AG04449 (cell line): ENCODE measurements at places on chromosomes 13 and 19.

GRCh38 chr19:42529248-42529764 is 1.0 kb upstream of the CEACAM1 start:
- DNase-seq = no peak

GRCh38 chr13:84137292-84137691 is 255.0 kb upstream of the SLITRK1 start:
- DNase-seq = no peak

- DNase-seq = no peak
Observed at GRCh38 chr13:99028890-99029289, 51.0 kb upstream of the DOCK9 start.

- no peak for DNase-seq
Observed at GRCh38 chr19:23972161-23972560, 57.5 kb downstream of the ZNF726 start.

GRCh38 chr19:4431296-4431695 is 26.3 kb downstream of the UBXN6 start:
- DNase-seq = no peak

DNA sequence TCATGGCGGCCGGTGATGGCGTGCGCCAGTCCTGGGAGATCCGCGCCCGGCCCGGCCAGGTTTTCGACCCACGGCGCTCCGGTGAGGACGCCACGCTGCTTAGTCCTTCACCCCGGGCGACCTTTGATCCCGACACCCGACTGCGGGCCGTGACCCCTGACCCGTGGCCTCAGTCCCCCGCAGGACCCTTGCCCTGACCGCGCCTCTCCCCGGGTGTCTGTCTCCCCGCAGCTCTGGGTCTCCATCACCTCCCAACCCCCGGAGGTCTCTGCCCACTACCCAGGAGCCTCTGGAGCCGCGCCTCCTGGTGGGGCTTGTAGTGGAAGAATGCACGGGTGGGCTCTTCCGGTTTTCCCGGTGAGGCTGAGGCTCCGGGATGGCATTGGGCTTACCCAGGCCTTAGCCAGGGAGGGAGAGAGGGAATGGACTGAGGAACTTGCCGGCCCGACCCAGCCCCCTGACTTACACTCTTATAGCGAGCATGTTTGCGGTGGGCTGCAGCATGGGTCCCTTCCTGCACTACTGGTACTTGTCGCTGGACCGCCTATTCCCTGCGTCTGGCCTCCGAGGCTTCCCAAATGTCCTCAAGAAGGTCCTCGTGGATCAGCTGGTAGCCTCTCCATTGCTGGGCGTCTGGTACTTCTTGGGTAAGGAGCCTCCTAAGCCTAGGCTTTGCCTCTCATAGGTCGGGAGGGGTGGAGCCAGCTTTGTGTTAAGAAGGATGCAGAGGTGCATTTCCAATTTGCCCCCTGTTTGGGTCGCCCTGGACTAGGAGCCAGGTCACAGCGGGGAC is 566 bp downstream of the MPV17L2 start:
- DNase-seq = no peak

- DNase-seq = no peak
Observed at GRCh38 chr19:49119411-49120324, at the start of gene PPFIA3. Gene PPFIA3, plus strand, starts transcription at chr19:49119544. Its CDS starts 8,330 bp downstream, at chr19:49127874.

- no peak for DNase-seq
Observed at GRCh38 chr13:34011552-34012085, 193.7 kb downstream of the RFC3 start.

- DNase-seq = no peak
Observed at GRCh38 chr13:36359301-36359950, 13.2 kb upstream of the SPART start.

DNA sequence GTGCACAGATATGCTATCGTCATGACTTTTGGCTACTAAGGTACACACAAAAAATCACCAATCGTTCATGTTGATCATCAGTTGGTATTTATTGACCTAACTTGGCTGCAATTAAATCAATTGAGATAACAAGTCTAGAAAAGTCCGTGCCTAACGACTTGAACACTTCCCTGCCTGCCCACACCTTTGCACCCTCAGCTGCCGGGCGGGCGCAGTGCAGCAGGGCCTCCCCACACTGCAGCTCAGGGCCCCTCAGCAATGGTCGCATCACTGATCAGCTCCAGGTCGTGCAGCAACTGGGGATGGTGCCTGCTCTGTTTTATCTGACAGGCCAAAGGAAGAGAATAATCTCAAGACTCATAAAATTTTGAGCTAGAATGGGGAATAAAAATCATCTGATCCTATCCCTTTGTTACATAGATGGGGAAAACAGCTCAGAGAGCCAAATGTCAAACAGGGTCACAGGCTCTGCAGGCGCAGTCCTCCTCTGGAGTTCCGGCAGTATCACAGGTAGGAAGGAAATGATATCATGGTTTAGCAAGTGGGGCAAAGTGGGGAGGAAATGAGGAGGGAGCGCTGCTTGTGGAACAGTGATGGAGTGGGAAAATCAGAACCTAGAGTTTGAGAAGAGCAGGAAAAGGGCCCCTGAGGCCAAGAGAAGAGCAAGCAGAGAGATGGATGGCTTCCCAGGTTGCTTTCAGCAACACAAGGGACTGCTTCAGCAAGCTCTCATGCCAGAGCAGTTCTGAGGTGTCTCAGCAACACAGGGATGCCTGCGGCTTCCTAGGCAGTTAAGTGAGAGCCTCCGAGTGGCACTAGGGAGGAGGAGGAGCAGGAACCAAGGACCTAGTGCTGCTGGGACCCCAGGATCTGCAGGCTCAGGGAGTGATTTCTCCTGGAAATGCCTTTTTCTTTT is 57.5 kb downstream of the SLC7A1 start:
- DNase-seq = no peak

DNA sequence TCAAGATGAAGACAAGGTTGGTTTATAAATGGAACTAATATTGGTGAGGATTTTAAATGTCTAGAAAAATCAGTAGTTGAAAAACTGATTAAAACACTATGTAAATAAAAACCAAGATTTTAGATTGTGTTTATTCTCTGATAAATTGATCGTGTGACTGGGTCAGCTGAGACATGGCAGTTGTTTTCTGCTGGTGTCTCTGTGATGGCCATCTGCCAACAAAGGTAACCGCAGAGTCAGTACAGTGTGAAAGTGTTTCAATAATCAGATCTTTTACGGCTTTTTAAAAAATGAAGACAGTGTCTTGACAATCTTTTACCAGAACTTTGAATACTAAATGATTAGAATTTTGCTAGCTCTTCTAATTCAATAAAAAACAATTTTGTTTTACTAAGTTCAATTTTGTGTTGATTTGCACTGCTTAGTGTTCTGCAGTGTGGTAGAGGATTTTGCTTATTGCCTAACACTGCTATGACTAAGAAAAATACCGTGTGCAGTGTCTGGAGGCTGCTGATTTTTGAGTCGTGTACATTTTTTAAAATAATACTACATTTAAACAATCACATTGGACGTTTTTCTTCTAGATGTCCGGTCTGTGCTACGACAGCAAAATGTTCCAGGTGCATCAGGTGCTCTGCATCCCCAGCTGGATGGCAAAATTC is 32.7 kb upstream of the GPR183 start:
- DNase-seq = no peak

DNA sequence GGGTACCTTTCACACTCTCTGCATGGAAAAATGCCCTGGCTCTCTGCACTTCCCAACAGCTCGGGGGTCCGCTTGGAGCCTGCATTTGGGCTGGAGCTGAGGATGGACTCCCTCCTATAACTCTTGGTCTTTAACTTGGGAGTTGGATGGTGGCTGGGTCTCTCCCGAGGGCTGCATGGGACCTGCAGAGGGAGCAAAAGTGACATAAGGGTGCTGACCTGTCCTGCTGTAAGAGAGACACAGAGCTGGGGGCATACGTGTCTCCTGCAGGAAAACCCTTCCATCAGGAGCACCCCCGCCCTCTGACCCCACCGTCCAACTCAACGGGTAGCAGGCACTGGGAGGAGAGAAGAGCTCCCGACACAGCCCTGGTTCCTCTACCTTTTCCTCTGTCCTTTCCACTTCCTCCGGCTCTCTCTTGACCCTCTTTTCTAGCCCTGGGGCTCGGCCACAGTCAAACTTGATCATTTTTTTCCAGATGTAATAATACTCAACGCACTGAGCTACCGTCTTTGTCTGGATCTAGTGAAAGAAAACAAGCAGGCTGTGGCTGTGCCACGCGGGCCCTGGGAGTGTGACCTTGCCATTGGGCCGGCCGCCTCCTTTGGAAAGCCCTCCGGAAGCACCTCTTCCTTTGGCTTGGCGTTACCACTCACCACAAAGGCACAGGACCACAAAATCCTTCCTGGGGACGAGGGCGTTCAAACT is 6.8 kb upstream of the NAPA start:
- no peak for DNase-seq

GRCh38 chr13:40631605-40632004 is 34.8 kb downstream of the FOXO1 start:
- DNase-seq = no peak

- DNase-seq = no peak
Observed at GRCh38 chr13:107665926-107666458, 549.3 kb downstream of the LIG4 start.

DNA sequence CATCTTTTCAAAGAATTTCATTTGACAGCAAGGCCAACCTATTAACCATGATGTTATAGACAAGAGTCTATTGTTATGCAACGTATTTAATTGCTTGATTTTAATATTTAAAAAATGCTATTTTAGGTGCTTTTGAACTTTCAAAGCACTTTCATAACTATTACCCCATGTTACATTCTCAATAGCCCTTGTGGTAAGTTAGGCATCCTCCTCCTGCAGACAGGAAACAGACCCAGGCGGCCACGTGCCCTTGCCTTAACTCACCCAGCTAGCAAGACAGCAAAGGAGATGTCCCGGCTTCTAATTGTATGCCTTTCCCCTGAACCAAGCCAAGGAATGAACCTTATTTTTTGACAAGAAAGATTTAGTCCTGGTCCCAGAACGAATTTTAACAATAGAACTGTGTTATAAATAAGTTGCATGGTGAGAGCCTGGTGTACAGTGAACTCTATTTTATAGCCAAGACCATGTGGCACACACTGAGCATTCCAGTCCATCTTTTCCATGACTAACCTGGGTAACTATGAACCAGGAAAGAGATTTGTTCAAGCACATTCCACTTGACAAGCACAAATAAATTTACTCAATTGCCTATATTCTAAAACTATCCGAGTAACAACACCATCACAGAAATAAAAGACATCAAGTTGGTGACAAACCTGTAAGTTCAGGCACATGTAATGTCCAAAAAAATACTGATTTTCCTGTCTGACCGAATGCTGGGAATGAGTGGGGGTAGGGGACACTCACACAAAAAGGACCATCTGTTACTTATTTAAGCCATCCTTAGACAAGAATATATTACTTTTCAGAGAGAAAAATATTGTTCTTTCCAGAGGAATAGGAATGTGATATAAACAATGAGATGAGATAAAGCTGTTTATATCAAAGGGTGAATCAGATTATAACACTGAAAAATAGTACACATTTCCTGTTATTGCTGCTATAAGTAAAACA is 163.0 kb downstream of the EFNB2 start:
- peak; percentile 77 for DNase-seq

GRCh38 chr13:51237887-51238286 is 15.7 kb downstream of the FAM124A start:
- DNase-seq = no peak

- DNase-seq = no peak
Observed at GRCh38 chr19:13149628-13150186, 468 bp downstream of the STX10 start.

GRCh38 chr19:1699998-1700732 is 47.8 kb upstream of the TCF3 start:
- DNase-seq = no peak

DNA sequence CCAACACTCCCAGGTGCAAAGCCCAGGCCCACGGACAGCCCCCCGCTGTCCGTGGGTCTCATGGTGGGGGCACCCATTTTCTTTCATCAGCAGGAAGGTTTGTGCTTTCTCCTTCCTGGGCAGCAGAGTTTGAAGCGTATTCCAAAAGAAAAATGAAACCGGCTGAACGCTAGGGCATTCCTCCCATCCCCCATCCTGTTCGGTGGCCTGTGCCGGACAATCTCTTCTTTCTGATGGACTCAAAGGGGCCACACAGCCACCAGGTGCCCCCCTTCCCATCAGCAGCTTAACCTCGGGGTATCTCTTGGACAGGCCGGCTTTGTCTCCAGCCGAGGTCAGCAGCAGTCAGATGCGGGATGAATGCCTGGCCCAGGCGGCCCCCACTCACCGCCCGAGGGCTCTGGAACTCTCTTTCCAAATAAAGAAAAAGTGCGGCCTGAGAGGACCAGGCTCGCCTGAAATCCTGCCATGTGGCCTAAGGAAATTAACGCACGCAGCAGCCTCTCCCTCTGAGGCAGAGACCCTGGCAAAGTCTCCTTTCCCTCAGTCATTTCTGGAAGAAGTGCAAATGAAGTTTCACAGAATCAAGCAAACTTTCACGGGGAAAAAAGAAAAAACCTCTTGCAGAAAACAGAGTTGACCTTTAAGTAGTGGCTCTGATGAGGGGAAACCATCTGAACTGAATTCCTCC is 67.8 kb downstream of the RASA3 start:
- no peak for DNase-seq

GRCh38 chr19:45902651-45903625 is 525 bp upstream of the MYPOP start:
- DNase-seq = peak; percentile 42

- no peak for DNase-seq
Observed at GRCh38 chr19:44113784-44114390, 688 bp downstream of the ZNF225 start.

GRCh38 chr19:31271306-31271911 is 77.8 kb downstream of the TSHZ3 start:
- no peak for DNase-seq

- DNase-seq = no peak
Observed at GRCh38 chr13:59527500-59527899, 636.2 kb downstream of the DIAPH3 start.

DNA sequence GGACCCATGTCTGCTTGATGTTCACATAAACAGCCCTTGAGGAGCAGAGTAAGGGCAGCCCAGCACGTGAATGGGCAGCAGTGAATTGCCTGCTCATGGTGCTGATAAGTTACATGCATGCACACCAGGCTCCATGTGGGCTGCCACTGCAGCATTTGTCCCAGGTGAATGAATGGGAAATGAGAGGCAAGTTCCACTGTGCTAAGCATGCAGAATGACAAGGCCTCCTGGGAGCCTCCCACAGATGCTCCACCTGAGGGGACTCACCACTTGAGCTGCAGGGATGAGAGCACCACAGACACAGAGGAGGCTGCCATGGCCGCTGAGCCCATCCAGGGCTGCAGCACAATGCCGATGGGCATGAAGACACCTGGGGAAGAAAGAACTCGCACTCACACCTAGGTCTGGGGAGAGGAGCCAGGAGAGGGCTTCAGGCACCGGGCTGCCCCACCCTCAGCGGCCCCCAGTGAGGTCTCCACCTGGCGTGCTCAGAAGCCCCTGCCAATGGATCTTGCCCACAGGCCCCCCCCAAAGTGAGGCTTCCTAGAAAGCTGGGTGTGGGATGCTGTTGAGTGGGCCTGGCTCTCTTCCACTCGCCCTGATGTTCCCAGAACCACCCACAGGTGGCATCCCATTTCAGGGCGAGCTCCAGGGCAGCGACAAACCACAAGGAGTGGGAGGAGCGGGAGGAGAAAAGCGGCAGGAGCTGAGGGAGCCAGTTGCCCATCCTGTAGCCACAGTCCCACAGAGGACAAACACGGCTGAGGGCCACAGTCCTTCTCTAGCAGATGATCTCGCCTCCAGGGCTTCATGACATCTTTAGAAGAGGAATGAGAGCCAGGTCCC is 73.8 kb downstream of the CCDC70 start:
- DNase-seq = no peak

GRCh38 chr13:92510416-92510815 is 716.2 kb upstream of the GPC6 start:
- DNase-seq = no peak
